Activated T-helper 9 cell treated with anti-CD3 and anti-CD28 coated beads, Interleukin-2, amount 50 U/mL, for 16 hours (primary cell): ENCODE measurements at places on chromosomes 3 and 15.

DNA sequence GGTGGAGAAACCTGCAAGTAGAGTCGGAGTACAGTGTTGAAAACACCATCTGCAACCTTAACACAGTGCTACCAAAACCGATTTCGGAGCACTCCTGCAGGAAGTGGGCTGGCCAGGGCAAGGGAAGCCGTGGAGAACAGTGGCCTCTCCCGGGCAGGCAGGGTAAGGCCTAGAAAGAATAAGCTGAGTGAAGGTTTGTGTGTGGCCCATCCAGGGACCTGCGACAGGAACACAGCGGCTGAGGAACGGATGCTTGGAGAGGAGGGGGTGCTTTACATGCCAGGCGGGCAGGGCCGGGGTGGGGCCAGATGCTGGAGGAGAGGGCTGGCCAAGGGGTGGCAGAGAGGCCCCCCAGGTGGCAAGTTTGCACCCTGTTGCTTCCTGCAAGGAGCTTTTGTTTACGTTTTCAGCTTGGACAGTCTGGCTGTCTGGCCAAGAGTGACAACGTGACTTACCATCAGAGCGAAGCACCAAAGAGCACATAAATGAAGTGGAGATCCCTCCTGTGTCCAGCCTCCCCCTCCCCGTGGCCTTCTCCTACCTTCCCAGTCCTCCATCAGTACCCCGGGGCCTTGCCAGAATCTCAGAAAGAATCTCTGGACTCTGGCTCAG is 156.5 kb downstream of the PGPEP1L start:
- DNase-seq = peak; percentile 34

GRCh38 chr15:31338318-31338878 is 11.8 kb downstream of the KLF13 start:
- no peak for DNase-seq

DNA sequence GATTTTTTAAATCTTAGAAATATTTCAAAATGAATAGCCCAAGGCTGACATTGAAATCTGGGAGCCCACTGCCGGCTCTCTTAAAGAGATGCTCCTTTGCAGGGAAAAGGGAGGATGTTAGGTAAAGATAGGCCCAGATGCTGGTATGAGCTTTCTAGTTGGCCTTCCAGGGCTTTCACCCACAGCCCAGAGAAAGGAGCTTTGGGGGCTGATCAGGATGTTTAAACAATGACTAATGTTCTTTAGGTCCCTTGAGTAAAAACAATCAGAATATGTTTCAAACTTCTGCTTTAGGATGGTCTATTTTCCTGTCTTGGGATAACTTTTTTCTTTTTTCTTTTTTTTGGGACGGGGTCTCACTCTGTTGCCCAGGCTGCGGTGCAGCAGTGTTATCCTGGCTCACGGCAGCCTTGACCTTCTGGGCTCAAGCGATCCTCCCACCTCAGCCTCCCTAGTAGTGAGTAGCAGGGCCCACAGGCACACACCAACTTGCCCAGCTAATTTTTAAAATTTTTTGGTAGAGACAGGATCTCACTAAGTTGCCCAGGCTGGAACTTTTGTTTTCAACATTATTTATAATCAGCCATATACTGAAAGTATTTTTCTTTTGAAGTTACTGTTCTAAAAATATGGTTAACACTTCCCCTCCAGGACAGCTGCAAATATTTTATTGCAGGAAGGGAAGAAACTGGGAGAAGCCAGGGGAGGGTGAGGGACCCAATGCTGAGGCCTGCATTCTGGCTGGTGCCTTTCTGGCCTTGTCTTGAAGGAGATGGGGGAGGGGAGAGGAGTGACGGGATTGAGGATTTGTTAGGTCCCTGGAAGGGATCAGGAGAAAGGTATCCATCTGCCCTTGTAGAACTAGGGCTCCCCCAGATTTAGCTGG is 70.1 kb downstream of the TRAK1 start:
- no peak for DNase-seq

DNA sequence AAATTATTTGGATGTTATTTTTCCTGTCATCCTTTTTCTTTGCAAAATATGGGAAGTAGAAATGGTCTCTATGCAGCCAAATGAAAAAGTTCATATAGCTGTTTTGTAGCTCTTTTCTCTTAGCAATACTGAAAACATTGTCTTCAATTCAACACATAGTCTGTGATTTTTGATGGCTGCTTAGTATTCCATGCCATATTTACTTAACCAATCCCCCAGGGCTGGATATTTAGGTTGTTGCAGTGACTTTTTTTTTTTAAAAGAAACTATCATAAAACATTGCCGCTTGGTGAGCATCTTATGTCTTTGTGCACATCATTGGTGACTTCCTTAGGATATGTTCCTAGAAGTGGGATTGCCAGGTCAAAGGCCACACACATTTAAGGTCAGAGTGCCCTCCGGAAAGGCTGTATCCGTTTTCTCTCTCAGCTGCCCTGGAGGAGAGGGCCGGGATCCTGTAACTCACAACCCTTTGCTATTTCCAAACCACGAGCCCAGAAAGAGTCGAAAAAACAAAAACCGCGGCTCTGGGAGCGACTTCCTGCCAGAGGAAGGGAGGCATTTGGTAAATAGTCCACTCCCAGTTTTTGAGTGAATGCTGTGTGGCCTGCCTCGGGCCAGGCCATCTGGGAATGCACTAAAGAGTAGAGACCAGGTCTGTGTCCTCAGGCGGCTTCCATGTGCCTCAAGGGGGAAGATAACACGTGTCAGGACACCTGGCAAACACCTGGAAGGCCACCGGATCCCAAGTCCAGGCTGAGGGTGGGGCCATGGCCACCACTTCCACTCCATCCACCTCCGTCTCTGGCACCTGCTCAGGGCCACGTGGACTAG is 41.9 kb downstream of the SMAD6 start:
- DNase-seq = no peak

DNA sequence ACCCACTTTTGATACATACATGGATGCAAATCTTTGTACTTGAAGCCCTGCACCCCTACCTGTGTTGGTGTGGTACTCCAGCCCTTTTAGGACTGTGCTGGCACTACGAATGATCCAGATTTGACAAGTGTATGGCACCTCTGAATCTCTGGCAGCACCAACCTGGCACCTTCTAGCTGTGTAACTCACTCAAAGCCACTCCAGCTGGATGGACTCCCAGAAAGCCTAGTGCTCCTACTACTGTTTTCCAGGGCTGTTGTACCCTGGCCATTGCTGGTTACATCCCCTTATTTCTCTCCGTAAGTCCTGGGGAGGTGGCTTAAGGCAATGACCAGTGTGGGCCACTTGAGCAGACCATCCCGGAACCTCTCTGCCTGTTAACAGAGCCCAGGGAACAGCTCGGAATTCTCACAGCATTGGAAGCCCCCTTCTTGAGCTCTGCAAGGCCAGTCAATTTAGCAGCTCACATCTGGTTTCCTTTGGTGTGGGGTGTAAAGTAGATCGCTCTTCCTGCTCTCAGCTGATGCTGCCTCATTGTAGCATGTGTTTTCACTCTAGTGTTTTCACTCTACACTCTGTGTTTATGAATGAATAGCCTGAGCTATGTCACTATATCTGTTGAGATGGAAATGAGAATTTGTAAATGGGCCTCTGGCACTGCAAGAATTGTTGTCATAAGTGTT is 12.2 kb downstream of the CALML4 start:
- no peak for DNase-seq

DNA sequence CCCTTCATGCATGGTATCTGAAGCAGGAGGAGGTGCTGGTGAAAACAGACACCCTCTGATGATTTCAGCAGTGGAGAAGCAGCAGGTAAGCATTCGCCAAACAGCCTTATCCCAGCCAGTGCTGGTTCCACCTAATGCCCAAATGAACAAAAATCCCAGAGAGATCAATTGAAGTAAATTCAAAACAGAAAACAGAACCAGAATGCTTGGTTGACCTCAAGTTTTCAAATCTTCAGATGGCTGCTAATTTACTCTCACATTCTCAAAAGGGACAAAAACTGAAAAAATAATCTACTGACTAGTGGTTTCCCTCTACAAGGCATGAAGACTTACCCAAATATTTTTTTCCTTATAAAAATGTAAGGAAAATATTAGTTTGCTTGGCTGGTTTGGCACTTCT is 87.0 kb upstream of the MYO5C start:
- DNase-seq = no peak

DNA sequence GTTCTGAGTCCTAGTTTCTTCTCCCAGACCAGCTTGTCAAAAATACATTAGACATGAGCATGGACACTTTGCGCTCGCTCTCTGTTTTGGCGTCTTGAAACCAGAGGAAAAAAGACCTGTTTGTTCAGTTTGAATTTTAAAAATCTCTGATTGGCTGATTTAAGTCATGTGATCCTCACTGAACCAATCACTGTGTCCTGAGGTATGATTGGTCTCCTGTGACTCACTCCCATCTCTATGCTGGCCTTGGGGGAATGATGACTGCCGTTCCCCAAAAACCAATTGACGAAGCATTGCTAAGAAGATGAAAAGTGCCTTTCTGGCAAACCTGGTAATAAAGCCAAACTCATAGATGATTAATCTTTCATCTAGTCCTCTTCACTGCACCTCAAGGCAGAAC is 256.5 kb downstream of the IL5RA start:
- DNase-seq = no peak

DNA sequence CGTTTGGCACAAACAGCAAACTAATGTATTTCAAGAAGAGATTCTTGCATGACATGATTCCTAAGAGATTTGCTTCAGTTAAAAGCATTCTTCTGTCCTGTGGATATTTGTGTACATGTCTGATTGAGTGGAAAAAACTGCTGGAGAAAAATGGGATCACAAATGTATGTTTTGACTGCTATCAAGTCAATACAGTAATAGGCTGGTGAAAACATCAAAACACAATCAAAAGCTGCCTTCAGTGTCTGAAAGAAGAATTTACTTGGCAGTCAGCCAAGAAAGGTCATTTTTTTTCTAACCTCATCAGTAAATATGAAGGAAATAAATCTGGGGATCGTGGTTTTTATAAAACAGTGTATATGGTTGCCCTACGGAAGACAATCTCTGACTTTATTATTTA is 1214.8 kb downstream of the NSUN3 start:
- DNase-seq = no peak

DNA sequence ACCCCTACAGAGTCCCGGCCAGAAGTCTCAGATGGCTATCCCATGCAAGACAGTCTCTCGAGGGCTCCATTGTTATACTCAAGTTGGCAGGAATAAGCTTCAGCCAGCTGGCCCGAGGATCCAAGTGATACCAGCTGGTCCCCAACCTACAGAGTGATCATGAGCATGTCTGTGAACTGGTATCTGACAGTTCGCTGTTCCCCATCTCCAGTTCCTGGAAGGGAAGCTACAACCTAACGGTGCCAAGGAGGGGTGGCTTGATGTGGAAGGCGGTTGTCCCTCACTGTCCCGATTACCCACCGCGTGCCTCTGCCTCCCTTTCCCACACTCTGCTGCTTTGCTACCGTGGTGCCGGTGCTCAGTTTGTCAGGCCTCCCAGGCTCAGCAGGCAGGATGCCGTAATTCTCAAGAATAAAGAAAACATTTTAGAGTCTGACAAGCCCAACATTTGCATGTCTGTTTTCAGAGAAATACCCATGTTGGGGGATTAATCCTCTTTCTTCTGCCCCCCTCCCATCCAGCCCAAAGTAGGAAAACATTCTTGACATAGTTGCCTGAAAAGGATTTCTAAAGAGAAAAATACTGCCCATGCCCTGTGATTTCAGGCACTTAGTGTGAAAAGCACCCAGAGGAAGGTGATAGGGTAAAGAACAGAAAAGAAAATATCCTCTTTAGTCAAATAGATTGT is 49.4 kb upstream of the HES1 start:
- no peak for DNase-seq

GRCh38 chr3:133711013-133711412 is 35.2 kb upstream of the TF start:
- no peak for DNase-seq

GRCh38 chr15:22952796-22953579 is 27.2 kb downstream of the CYFIP1 start:
- DNase-seq = no peak

- no peak for DNase-seq
Measured at GRCh38 chr15:68994149-68994548, 20.3 kb upstream of the NOX5 start.

GRCh38 chr3:101388706-101389105 is 68.3 kb upstream of the IMPG2 start:
- no peak for DNase-seq

DNA sequence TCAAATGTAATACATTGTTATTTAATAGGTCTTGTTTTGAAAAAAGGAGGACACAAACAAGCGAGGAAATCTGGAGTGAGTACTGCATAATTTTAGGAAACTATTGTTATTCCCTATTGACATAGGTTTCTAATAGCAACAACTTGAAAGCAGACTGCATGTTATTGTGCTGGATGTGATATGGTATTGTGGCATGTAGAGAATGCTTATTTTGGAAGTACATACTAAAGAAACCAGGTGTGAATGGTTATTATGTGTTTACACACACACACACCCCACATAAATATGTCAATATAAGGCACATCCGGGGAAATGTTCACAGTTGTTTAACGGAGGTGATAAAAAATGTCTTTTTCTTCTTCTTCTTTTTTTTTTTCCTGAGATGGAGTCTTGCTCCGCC is 5.9 kb upstream of the MORF4L1 start:
- no peak for DNase-seq

DNA sequence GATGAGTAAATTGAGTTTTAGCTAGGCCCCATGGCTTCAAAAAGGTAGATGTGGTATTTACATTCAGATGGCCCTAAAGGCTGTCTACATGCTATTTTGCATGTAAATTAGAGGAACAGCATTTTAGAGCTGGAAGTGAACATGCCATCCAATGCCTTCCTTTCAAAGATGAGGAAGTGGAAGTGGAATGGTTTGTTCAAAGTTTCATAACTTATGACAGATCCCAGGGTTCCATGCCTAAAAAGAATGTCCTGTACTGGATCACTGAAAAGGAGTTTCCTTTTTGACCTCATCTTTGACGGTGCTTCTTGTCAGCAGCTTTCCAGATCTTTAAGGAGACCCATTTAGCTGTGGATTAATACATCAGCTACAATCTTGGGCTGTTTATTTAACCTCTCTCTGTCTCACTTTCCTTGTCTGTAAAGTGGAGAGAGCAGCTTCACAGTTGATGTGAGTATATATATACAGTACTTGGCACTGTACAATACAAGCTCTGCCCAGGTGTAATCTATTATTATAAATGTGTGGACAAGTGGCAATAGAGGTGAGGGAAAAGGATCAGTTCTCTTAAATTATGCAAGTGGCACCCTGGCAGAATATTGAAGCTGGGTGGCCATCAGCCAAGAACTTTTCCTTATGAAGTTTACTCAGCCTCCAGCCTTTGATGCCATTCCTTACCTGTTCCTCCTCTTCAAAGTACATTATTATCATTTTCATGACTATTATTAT is 68.7 kb upstream of the GOLGA8B start:
- DNase-seq = no peak

DNA sequence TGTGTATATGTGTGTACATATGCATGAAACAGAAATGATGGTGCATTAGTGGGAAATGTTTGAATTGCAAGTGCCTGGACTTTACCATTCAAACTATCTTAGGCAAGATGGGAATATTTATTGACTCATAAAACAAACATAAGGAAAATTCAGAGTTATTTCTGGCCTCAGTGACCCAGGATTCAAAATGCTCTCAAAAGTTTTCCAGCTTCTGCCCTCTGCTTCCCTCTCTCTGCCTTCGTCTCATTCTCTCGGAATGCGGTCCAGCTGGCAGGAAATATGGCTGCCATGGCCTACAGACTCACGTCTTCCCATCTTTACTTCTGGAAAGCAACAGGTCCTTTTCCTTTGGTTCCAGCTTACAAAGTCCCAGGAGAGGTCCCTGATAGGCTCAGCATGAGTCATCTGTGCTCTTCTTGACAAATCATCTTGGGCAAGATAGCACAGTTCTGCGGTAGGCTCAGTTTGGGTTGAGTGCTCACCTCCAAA is 8.7 kb upstream of the ZNF774 start:
- DNase-seq = no peak
